ENCODE measurements at places on chromosomes 3 and 15. TPM values are rescaled to one million over a fixed set of nuclear protein-coding genes. Genes with fewer than 3 reads are reported as not detected.

DNA sequence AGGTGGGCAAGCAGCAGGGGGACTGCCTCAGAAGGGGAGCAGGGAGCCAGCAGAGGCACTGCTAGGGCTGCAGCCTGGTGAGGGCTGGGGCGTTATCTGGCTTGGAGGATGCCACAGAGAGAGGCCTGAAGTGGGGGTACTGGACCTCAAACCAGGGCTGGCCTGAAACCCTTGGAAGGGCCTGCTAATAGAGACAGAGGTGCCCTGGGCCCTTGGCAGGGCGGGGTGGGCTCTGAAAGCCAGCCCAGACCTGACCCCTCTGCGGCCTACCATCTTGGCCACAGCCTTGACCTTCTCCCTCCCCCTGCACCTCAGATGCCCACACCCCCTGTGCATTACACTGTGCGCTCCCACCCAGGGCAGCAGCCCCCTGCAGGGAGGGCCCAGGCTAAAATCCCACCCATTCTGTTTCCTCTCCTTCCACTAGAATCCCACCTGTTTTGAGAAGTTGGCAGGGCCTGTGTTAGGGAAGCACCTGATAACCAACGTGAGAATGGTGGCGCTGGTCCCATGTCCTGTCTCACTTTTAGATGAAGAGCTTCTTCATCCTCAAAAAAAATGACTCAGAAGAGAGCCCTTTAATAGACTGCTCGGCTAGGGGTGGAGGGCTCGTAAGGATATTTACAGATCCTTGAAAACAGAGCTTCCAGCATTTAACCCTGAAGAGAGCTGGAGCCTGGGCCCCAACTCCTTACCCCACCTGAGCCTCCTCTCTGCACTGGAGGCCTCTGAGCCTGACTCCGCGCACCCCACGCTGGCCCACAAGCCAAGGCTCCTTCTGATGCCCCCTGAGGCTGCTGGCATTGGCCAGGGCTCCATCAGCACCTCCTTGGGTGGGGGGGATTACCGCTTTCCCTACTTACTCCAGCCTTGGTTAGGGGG lies 29.8 kb downstream of the LOXL1 start:
- no peak for DNase-seq

GRCh38 chr3:65334045-65334665 lies 646.4 kb upstream of the ADAMTS9 start:
- no peak for DNase-seq

DNA sequence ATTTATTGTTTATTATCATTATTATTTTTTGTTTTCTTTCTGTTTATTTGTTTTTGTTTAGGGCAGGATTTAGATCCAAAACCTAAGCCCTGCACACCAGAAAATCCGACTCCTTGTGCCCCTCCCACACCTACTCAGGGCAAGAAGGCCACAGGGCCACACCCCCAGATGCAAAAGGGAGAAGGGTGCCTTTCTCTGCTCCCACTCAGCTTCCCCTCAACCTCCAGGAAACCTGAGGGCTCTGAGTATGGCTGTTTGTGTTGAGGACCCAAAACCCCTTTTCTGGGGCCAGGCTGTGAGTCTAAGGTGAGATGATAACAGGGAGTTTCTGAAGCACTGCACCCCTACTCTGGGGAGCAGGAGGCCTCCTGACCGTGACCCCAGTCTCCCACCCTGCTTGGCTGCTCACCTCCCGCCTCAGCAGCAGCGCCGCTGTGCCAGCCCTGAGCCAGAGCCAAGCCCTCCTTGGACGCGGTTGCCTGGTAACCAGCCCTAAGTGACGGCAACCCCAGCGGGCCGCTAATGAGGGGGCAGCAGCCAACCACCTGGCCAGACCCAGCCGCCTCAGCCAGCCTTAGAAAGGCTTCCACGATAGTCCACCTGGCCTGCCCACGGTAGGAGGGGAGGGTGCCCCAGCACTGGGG lies 6.4 kb upstream of the C15orf39 start:
- no peak for DNase-seq

DNA sequence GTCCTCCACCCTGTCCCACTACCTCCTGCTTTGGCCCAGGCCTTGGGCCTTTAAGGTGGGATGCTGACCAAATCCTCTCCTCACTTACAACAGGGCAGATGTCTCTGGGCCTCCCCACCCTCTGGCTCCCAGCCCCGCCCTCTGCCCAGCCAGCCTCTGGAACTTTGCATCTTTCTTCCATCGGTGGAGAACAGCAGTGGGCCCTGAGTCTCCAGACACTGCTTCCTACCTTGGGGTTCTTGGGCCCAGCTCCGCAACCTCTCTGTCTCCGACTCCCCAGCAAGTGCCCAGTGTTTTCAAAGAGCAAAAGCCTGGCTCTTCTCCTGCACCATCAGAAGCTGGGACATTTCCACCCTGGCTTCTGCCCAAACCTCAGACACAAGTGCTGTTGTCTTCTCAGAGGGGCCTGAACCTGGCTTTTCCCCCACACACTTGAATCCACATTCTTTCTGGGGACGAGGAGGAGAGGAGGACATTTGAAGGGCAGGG lies 33.1 kb downstream of the MRAS start:
- no peak for DNase-seq

DNA sequence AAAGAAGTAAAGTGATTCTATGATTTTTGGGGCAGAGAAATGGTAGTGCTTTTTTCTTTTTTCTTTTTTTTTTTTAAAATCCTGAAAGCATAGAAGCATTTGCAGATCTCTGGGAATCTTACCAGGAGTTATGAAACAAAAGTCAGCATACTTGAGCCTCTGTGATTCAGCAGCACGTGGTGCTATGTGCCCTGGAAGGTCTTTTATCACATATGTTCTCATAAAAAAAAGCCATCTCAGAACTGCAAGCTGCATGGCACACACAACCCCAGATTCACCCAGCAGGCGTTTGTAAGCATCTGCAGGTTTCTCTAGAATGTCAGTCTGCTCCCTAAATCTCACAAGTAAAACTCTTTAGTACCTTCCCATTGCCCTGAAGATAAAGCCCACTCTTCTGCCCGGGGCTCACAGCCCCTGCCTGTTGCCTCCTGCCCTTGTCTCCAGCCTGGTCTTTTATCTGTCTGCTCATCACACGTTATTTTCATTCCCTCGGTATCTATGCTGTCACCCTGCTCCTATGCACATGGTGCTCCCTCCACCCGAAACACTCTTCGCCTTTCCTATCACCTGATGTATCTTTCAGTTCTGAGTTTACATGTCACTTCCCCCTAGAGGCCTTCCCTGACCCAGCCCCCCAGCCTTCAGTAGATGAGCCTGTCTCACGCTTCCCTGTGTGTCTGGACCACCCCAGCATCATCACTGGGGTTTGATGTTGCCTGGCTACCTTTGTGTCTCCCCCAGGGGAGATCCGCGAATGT lies 72.4 kb downstream of the CHDH start:
- peak; percentile 32 for DNase-seq

- no peak for DNase-seq
Observed at GRCh38 chr3:158249183-158249582, 139.3 kb downstream of the RSRC1 start.

GASK1A gene
- 4.9 TPM for total RNA-seq

TRAT1 gene
- 1.4 TPM for total RNA-seq

ZBTB38 gene
- 70.1 TPM for total RNA-seq

KBTBD13 gene
- total RNA-seq = not detected

FAIM gene
- 8.9 TPM for total RNA-seq

Data from omental fat pad (tissue), 4 donors.